ENCODE measurements at places on chromosomes 1 and 21.
A peak's percentile ranks its signal among the peaks of the same experiment; 100 is the strongest.

DNA sequence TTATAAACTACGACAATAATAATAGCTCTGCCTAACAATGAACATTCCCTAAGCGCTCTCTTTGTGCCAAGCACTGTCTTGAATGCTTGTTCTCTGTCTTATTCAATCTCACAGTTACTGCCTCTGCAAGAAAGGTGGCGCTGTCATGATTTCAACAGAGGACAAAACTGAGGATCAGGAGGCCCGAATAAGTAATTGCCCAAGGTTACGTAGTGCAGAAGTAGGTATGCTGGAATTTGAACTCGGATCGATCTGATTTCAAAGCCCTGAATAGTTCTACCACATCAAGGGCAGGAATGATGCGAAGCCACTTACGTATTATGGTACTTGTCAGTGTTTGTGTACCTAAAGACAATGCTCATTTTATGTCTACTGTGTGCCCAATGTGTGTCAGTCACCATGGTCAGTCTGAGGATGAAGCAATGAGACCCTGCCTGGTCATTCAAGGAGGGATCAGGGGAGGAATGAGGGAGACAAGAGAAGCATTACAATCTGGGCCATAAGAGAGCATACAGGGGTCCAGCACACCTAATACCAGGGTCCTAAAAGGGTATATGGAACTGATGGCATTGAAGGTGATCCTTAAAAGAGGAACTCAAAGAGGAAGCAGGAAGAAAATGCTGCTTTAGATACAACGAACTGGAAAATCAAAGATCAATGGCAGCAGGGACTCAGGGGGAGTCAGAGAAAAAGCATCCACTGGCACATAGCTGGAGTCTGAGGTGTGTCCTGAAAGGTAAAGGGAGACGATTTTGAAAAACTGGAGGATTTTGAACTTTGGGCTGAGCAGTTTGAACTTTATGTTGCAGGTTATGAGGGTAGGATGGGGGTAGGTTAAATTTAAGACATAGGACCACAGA, 389.2 kb downstream of the PLPP3 start:
- DNase-seq = no peak

DNA sequence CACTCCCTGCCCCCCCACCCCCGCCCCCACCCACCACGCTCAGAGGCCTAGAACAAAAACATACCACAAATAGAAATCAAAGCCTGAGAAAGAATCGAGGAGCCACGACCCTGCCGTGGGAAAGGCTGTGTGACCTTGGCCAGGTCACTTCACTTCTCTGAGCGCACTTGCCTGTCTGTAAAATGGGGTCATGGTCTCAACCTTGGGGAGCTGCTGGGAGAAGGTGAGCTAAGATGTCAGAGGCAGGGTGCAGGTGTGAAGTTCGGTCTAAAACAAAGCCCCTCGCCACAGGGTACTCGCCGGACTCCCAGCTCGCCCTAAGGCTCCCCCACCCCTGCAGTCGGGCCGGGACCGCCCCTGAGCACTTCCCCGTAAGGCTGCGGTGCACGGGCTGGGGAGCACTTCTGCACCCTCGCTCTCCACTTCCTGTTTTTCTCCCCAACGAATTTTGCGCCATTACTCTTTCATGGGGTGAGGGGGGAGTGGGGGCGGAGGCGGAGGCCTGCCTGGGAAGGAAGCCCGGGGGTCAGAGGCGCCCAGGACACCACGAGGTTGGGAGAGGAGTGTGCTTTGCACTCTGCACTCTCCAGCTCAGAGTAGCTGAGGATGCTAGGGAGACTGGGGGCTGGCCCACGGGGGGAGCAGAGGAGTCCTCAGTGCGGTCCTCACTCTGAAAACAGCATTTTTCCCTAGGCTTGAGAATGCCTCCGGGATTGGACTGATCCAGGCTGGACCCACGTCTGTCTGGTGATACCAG, 21.9 kb upstream of the PIK3CD start:
- DNase-seq = no peak

DNA sequence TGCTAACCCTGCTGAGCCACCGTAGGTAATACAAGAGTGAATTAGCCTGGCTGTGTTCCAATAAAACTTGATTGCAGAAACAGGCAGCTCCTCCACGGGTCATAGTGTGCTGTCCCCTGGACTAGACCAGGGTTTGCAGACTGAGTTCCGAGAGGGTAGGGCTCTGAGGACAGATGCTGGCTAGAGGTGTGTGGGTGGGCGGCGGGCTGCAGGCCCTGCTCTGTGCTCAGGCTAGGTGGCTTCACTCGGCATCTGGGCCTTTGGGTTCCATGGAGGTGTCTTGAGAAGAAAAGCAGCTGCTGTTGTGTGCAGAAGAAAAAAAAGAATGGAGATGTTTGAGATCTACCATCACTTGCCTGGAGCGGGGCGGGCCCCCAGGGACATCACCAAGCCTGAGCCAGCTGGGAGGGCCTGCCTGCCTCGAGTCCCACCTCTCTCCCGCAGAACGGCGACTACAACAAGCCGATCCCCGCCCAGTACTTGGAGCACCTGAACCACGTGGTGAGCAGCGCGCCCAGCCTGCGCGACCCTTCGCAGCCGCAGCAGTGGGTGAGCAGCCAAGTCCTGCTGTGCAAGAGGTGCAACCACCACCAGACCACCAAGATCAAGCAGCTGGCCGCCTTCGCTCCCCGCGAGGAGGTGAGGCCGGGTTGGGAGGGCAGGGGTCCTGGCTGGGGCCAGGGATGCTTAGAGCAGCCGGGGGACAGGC, 7.9 kb downstream of the TMEM201 start:
- DNase-seq = peak; percentile 65

DNA sequence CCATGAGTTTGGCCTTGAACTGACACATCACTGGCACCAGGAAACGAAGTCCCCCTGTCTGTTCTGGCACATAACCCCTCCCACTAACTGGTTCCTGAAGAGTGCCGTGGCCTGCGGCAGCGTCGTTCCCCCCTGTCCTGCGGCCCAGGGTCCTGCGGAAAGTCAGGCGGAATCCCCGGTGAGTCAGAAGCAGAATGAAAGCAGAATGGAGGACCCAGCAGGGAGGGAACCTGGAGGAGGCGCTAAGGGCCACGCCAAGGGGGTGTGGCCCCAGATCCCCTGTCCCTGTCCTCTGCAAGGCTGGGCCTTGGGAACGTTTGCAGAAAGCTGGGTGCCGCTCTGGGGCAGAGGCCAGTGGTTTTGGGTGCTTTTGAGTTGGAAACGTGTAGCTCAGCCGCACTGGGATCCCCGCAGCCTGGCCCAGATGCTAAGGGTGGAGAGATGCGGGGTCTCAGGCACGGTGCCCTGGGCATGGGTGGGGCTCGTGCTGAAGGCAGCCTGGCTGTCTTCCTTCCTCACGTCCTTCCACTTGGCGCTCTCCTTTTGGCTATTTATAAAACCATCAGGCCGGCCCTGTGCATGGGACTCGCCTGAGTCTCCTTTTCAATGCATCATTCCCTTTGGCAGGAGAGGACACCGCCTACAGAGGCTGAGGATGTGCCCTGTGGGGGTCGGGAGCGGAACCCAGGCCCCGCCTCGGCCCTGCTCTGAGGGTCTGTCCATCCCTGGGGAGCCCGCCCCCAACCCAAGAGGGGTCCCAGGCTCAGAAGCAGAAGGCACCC, 36.2 kb downstream of the TP73 start:
- no peak for DNase-seq

DNA sequence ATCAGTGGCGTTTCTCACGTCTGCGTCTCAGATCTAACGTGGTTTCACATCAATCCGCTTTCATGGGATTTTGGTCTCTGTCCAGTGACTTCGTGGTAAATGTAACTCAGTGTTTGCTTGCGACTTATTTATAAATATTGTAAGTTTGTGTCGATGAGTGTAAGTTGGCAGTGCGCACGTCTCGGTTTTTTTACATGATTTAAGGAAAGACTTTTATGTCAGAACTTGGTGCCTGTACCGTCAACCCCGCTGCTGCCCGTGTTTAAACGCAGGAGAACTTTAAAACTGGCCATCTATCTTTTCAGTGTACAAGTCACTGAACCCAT, 1.5 kb downstream of the B3GALT6 start:
- DNase-seq = no peak

- no peak for DNase-seq
Observed at GRCh38 chr1:103911450-103911849, 161.8 kb downstream of the AMY1C start.

GRCh38 chr1:206469933-206470691, at the start of gene IKBKE:
IKBKE (plus strand) TSS chr1:206470476; CDS start chr1:206473228, 2,752 bp downstream.
- peak; percentile 21 for DNase-seq

DNA sequence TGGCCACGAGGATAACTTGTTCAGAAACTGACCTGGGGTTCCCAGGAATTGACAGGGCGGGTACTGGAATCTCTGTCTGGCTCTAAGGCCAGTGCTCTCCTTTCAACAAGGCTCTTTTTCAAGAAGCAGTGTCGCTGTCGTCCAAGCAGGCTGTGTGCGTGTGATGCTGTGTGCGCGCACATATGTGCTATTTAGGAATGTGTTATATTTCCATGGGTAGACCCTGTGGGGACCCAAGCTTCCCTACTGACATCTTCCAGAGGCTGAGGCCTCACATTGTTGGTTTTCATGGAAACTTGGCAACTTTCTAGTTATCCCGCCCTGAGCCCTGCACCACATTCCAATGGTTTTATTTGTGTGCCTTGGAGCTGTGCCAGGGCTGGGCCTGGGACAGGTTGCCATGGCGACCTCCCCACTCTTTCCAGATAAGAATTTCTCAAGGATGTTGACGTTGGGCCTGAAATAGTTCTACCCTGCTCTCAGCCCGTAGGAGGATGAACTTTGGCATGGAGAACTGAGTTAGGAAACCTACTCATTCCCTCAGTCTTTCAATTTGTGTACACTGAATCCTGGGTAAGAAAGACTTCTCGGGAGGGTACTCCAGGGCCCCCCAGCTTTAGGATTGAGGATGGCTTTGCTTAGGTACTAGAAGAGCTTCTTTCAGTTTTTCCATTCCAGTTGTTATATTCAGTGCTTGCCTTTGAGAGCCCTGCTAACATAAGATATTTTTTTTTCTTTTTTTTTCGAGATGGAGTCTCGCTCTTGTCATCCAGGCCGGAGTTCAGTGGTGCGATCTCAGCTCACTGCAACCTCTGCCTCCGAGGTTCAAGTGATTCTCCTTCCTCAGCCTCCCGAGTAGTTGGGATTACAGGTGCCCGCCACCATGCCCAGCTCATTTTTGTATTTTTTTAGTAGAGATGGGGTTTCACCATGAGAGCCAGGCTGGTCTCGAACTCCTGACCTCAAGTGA, 38.8 kb upstream of the SRSF10 start:
- DNase-seq = peak; percentile 48

- DNase-seq = no peak
Observed at GRCh38 chr1:244302876-244303609, 148.7 kb downstream of the ADSS2 start.

DNA sequence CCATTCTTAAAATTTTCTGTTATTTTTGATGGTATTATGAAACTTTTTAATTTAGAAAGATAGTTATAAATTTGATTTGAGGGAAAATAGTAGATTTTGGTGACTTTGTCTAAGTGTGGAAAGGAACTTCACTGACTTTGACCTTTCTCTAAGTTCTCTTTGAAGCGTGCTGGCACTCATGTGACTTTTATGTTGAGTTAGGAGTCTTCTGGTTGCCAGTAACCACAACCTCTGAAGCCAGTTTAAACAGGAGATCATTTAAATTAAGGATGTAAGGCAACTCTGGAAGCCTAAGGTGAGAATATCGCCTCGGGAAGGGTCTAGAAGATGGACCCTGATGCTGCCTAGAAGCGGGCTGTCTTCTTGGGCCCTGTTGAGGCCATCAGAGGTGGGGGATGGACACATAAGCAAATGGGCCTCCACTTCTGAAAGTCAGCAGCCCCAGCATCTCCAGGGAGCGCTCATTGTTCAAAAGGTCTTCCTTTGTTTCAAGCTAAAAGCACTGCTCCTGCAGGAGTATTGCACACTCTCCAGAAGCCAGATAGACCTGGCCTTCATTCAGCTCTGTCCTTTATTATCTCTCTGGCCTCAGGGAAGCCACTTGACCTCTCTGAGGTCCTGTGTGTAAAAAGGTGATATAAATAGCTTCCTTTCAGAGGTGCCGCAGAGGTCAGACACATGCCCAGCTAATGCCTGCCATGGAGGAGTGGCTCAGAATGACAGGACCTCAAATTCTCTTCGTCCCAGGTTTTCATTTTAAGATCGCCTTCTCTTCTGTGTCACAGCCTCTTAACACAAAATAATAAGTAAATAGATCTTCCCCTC, 5.1 kb upstream of the RCAN1 start:
- no peak for DNase-seq

DNA sequence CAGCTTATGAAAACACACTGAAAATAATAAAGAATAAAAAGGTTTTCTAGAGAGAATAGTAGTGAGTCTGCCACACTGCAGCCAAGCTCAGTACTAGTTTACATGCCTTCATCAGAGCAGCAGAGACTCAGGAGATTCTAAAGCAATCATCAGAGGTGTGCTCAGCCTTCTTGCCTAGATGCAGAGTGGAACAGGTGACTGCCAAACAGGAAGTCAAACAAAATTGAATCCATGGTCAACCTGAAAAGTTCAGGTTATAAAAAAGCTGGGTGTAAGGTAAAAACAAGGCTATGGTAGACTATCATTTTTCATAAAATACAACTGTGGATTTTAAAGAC, 165.3 kb upstream of the C1orf105 start:
- no peak for DNase-seq

DNA sequence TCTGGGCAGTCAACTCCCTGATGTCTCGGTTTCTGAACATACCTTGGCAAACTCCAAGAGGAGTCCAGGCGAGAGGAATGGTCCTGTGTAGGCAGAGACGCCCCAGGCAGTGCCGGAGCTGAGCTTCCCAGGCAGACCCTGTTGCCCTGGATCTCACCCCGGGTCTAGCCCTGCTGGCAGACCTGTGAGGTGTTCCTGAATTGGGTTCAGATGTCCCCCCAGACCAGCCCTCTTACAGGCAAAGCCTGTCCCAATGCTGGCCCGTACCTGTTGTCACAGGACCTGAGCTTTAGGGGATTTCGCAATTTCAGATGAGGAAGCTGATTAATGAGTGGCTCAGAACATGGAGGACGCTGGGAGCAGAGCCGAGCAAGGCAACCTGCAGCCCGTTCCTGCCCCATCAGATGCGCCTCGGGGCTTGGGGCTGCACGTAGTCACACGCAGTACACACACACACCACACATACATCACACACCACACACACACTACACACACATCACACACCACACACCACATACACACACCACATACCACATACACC, 38.5 kb upstream of the PDE9A start:
- no peak for DNase-seq

- DNase-seq = no peak
Observed at GRCh38 chr1:153728305-153729066, 636 bp downstream of the INTS3 start.

- peak; percentile 72 for DNase-seq
Observed at GRCh38 chr1:153614906-153615305, 1.2 kb downstream of the S100A14 start.

Measured in posterior cingulate gyrus (tissue), 11 donors.